ENCODE measurements at places on chromosomes 3 and 15.

DNA sequence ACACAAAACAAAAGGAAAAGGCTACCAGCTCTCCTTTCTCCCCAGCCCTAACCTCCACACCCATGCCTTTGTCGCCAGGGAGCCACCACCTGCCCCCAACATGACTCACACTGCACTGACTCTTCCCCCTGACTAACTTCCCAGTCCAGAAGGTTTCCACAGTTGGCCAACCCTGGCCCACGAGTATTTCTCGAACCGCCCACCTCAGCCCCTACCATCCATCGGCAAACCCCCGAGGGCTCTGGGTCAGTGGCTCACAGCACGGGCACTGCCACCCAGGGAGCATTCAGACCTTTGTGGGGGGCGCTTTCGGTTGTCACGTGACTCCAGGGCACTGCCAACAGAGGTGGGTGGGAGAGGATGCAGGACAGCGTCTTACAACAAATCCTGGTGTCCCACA is 152.3 kb downstream of the LRRC28 start:
- DNase-seq, result no peak

DNA sequence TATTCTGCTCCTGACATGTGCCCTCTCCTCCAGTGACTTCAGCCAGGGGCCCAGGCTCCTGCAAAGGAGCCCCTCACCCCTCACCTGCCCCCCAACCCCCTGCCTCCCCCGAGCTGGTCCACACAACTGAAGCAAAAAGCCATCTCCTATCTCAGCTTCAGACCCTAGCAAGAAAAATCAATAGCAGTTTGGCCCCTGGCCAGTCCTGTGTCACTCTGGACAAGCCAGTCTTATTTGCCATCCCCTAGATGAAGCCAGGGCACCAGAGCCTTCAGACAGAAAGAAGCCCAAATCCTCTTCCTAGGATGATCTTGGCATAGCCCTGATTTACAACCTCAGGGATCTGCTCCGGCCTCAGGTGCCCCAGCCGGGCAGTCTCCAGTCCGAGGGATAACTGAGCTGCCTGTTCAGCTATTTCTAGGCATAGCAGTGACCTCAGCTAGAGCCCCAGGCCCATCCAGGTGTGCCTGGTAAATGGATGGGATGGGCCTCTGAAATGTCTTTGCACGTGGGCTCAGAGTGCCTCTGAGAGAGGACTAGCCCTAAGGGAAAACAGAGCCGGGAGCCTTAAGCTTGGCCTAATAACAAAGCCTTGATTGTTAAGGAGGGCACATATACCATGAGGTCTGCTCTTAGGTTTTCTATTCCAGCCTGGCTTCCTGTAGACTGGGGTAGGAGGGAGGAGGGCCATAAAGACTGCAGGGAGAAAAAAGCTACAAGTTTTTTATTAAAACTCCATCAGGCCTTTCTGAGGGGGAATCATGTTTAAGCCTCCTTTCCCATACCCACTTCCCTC is 242.0 kb downstream of the SHQ1 start:
- no peak for DNase-seq

- no peak for DNase-seq
Observed at GRCh38 chr15:90667073-90667754, 49.9 kb upstream of the BLM start.

GRCh38 chr3:31777092-31777491 is 204.0 kb downstream of the OSBPL10 start:
- DNase-seq, result no peak

DNA sequence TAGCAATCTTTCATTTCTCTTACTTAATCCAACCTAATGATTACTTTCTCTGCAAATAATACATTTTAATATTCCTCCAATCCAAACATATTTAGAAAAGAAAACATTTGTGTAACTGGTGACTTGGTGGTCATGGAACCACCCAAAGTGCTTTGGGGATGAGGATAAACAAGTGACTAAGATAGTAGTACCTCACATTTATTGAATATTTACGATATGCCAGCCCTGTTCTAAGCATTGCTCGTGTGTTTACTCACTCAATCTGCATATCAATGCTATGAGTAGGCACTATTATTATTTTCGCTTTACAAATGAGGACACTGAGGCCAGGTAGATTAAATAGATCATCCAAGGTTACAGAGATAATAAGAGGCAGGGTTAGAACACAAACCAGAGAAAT is 189.5 kb downstream of the SHOX2 start:
- DNase-seq, result no peak

GRCh38 chr15:77066971-77067690 is 3.8 kb downstream of the TSPAN3 start:
- no peak for DNase-seq

GRCh38 chr15:57635300-57635909 is 43.7 kb downstream of the MYZAP start:
- DNase-seq, result no peak

DNA sequence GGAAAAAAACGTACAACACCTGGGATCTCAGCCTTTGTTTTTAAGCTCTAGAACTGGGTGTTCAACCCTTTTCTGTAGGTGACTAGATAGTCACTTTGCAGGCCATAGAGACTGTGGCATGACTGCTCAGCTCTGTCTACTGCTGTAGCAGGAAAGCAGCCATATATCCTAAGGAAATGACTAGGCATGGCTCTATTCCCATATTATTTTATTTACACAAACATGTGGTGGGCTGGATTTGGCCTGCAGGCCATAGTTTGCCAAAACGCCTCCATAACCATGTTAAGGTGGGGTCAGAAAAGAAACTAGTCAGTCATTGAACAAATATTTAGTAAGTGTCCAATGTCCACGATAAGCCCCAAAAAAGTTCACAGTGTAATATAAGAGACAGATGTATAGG is 452.5 kb downstream of the MCTP2 start:
- no peak for DNase-seq

- DNase-seq, result no peak
Observed at GRCh38 chr3:184683900-184684560, 27.8 kb downstream of the MAGEF1 start.
